Mesothelial cell of epicardium (in vitro differentiated cells): ENCODE measurements at places on chromosomes 6 and 20. TPM values are rescaled to one million over a fixed set of nuclear protein-coding genes. Genes with fewer than 3 reads are reported as not detected.

DNA sequence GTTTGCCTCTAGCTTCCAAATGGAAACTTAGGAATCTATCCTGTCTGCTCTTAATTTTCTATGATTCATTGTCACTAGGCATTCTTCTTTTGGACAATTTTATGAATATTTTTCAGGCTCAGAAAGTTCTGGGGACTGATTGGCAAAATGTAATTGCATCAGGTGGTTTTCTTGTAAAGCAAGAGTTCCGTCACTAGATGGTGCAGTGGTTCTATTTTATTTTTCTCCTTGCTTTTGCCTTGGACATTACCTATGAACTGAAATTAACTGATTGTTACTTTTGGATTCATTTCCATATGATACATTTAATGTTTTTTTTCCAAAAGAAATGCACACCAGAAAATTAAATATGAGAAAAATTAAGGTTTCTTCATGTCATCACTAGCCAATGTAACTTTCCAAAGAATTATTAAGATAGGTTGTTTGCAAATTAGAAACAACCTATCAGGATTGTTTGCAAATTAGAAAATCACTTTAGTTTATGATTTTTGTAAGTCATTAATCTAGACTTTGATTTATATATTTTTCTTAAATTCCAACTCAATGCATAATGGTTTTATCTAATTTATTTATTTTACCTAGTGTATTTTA, 48.0 kb downstream of the TMEM170B start:
- H3K27ac ChIP-seq, result no peak overlapping the region
- no peaks in the 10 kb centered on the region for H3K36me3 ChIP-seq
- DNase-seq, result no peak
- H3K4me1 ChIP-seq, result peaks cover 37% of the 10 kb centered on the region
- no peak overlapping the region for H3K4me3 ChIP-seq

DNA sequence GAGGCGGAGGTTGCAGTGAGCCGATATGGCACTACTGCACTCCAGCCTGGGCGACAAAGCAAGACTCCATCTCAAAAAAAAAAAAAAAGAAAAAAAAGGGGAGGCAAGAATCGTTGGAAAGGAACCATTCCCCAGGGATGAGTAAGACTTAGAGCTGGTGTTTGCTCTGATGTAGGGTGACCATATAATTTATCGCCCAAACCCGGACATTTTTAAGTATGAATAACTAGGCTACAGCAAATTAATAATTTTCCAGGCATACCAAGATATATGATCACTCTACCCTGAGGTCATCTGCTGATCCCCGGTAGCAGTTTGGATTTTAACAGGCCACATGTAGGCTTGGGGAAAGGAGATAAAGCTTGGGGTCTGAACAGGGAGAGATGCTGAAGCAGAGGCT, 260.9 kb downstream of the BTBD9 start:
- H3K4me3 ChIP-seq, result no peak overlapping the region
- no peaks in the 10 kb centered on the region for H3K4me1 ChIP-seq
- no peaks in the 10 kb centered on the region for H3K36me3 ChIP-seq
- no peak for DNase-seq
- no peaks in the 10 kb centered on the region for H3K27me3 ChIP-seq

BAK1 gene
- 14.0 to 15.1 TPM (median 15.0 TPM) in 3 replicates for total RNA-seq

- H3K4me1 ChIP-seq, result peaks cover 39% of the 10 kb centered on the region
- H3K36me3 ChIP-seq, result peaks cover 7% of the 10 kb centered on the region
- no peak for DNase-seq
- no peak overlapping the region for H3K27ac ChIP-seq
Measured at GRCh38 chr6:31657406-31658157, 1.9 kb downstream of the APOM start.
